Activated T-helper 1 cell treated with anti-CD3 and anti-CD28 coated beads, Interleukin-12 subunit alpha, Interleukin-12 subunit beta, Interleukin-2, Interleukin-4 antibody, amounts not matched to agents 30 ng/mL and 10 ng/mL and 1 ng/mL, durations not matched to agents 14 hours and 24 hours and 36 hours (primary cell): ENCODE measurements at places on chromosomes 12 and 14.

DNA sequence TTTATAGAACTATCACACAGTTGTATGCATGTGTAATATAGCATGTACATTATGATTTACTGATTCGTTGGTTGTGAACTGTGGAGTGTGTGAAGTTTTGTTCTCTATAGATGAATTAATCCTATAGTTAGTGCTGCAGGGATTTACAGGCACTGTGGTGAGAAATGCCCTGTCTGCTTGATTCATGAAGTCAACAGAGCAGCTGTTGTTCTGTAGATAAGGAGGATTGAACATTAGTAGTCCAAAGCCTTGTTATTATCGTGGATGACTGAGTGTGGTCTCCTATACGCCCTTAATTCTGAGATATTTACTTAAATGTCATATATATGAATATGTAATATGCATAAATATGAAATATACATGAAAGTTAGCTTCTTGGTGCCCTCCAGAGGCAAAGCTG lies 98.3 kb downstream of the DNAH10 start:
- DNase-seq, result no peak

- DNase-seq, result no peak
Measured at GRCh38 chr12:128421375-128421774, 154.4 kb downstream of the TMEM132C start.

GRCh38 chr14:74913986-74914573 lies 9.0 kb downstream of the RPS6KL1 start:
- no peak for DNase-seq

DNA sequence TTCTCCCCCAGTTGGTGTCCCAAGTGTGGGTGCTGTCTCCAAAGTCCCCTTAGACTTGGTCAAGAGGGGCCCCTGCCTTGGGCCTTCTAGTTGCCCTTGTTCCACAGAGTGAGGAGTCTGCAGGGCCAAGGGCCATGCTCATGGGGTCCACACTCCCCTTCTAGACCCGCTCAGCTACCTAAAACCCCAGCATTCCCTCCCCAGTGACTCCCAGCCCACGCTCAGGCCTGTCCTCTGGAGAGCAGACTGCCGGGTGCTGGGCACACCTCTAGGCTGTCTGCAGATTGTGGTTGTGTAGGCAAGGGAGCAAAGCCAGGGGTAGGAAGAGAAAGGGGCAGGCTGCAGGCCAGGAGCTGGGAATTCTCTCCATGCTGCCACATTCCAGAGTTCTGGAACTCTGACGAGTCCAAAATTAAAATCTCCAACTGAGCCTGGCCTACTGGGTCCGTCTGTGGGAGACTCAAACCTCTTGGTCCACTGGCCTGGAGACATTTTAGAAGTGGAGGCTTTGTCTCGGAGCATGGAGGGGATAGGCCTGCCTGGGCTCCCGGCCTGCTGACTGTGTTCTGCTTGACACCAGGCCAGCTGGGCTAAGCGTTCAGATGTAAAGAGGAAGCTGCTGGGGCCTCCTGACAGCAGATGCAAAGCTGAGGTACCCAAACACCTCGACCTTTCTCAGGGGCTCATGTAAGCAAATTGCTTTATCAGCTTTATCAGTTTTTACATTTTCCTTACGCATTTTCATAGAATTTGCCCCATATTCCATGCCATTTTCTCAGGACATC lies 13.7 kb upstream of the KRT5 start:
- DNase-seq, result no peak

DNA sequence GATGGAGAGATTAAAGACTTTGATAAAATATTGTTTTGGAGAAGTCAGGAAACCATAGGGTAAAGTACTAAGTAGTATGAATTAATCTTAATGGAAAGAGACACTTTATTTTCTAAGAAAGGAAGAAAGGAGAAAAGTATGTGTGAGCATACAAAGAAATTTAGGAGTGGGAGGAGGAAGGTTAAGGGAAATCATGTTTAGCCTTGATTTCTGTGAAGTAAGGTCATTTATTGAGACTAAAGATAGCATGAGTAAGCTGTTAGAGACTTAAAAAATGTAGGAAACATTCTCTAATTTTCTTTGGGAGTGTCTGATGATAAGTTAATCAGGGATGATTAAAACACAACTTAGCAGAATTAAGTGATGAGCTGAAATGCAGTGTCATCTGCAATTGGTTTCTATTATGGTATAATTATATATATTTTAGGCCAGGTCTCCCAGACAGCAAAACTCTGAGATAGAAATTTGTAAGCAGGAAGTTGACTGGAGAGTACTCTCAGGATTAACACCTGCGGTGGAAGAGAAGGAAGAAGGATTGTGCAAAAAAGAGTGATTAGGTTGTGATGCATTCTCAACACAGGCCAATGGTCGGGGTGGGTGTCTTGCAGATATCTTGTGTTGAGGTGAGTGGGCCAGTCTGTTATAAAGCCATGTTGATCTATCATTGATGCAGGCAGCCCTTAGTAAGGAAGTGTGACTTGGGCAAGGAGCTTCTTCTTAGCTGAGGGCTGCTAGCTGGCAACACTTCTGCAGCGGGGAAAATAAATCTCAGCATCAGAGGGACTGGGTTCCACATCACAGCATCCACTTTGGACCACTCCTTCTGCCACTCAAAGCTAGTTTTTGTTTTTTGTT lies 256.2 kb downstream of the AEBP2 start:
- no peak for DNase-seq
